ENCODE measurements at places on chromosomes 2 and 18. TPM values are rescaled to one million over a fixed set of nuclear protein-coding genes. Genes with fewer than 3 reads are reported as not detected.

DNA sequence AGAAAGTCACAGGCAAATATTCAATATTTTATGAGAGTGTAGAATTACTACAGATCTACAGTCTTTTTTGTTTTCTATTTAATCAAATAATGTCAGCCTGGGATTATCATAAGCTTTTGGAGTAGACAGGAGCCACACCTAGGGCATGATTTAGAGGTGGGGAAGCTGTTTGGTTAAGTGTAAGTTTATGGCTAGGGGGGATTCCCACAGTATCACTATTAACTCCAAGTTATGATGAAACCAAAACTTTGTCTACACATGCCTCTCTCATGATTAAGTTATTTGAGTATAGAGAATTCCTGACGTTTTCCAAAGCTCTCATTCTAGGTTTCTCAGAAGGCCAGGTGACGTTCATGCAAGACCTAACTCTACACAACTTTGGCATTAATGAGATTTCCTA lies 2.1 kb downstream of the SERPINB10 start:
- no peak overlapping the region for H3K4me3 ChIP-seq
- H3K27me3 ChIP-seq: no peaks in the 10 kb centered on the region
- H3K27ac ChIP-seq: no peak overlapping the region
- H3K36me3 ChIP-seq: no peaks in the 10 kb centered on the region
- no peaks in the 10 kb centered on the region for H3K4me1 ChIP-seq
- no peak for DNase-seq

DNA sequence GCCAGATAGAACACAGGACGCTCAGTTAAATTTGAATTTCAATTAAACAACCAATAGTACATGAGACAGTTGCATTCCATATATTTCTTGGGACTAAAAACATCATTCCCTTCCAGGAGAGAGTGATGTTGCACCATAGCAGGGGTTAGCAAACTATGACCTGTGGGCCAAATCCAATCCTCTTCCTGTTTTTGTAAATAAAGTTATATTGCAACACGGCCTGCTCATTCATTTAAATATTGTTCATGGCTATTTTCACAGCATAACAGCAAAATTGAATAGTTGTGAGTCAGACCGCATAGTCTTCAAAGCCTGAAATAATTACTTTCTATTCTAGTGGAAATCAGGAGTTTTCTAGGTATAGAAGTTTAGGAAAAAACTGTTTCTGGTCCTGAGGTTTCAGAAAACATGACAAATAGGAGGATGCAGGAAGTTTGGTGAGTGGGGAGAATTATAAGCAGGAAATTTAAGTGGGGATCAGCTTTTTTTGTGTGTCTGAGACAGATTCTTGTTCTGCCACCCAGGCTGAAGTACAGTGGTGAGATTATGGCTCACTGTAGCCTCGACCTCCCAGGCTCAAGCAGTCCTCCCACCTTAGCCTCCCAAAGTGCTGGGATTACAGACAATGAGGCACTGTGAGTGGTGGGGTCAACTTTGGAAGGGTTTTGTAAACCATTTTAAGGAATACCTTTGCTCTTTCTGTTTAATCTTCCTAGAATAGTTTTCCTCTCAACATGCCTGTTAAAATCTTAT lies 131.5 kb downstream of the SOCS6 start:
- no peak overlapping the region for H3K27ac ChIP-seq
- H3K27me3 ChIP-seq: no peaks in the 10 kb centered on the region
- no peaks in the 10 kb centered on the region for H3K4me1 ChIP-seq
- DNase-seq: no peak

Gene LIMS3
- 0.73 TPM for total RNA-seq

DNA sequence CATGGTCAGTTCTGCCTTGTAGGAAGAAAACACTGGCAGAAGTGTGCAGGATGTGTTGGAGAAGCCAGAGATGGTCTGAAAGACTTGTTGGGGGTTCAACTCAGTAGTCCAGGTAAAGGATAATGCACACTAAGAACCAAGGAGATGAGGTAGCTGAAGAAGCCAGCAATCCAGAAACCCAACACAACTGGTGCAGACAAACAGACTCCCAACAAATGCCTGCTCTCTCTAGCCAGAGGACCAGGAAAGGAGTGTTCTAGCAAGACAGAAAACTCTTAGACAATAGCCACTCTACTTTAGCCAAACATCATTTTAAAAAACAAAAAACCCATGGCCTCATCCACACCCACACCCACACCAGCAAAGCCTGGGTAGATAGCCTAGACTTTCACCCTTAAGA lies 33.9 kb downstream of the EVA1A start:
- no peaks in the 10 kb centered on the region for H3K36me3 ChIP-seq
- peaks cover 14% of the 10 kb centered on the region for H3K27me3 ChIP-seq
- H3K4me3 ChIP-seq: no peak overlapping the region
- H3K4me1 ChIP-seq: peaks cover 6% of the 10 kb centered on the region
- H3K27ac ChIP-seq: no peak overlapping the region
- DNase-seq: no peak

GRCh38 chr2:67876176-67876575 lies 186.6 kb downstream of the C1D start:
- no peaks in the 10 kb centered on the region for H3K4me1 ChIP-seq
- DNase-seq: no peak
- H3K27me3 ChIP-seq: peaks cover 2% of the 10 kb centered on the region
- H3K27ac ChIP-seq: no peak overlapping the region
- H3K4me3 ChIP-seq: no peak overlapping the region
- H3K36me3 ChIP-seq: no peaks in the 10 kb centered on the region

DNA sequence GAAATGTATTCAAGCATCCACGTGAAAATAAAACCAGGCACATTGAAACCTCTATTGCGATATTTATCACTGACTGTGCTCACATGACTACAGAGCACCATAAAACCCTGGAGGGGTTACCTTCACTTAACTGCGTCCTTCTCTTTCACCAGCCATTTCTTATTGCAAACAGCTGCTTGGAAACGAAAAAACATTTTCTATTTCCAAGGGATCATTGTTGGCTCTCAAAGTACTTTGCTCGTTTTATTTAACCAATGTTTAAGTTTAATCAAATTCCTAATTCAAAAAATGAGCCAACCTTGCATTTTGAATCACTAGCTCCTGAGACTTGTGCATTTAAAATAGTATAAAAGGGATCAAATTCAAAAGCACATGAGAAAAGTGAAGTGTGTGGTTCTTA lies 134.4 kb downstream of the OSR1 start:
- no peaks in the 10 kb centered on the region for H3K4me1 ChIP-seq
- no peaks in the 10 kb centered on the region for H3K36me3 ChIP-seq
- H3K27me3 ChIP-seq: no peaks in the 10 kb centered on the region
- no peak for DNase-seq
- no peak overlapping the region for H3K27ac ChIP-seq

GRCh38 chr18:14928396-14928795 lies 180.4 kb downstream of the ANKRD30B start:
- H3K4me3 ChIP-seq: no peak overlapping the region
- H3K27ac ChIP-seq: no peak overlapping the region
- H3K4me1 ChIP-seq: no peaks in the 10 kb centered on the region
- H3K36me3 ChIP-seq: no peaks in the 10 kb centered on the region
- DNase-seq: no peak

- H3K36me3 ChIP-seq: no peaks in the 10 kb centered on the region
- H3K4me1 ChIP-seq: no peaks in the 10 kb centered on the region
- no peak overlapping the region for H3K27ac ChIP-seq
- no peaks in the 10 kb centered on the region for H3K27me3 ChIP-seq
- no peak overlapping the region for H3K4me3 ChIP-seq
Observed at GRCh38 chr2:5203134-5203755, 488.9 kb upstream of the SOX11 start.

Gene SCN1A
- total RNA-seq: not detected

DNA sequence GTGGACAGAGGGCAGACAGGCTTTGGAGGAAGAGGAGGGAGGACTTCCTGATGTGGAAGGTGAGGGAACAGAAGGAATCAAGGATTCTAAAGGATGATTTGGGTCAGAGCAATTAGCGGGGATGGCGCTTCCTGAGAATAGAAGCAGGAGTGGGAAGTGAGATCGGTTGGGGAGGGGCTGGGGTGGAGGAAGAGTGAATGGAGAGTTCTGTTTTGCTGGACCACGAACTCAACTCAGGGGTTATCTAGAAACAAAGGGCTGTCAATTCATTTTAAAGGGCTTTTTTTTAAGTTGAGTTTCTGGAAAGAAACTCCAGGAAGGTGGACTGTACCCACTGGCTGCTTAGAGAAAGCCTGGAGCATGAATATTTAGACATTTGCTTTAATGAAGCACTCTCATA lies 54.9 kb downstream of the BCL2L11 start:
- H3K27ac ChIP-seq: no peak overlapping the region
- no peak for DNase-seq
- no peaks in the 10 kb centered on the region for H3K4me1 ChIP-seq
- no peak overlapping the region for H3K4me3 ChIP-seq

DNA sequence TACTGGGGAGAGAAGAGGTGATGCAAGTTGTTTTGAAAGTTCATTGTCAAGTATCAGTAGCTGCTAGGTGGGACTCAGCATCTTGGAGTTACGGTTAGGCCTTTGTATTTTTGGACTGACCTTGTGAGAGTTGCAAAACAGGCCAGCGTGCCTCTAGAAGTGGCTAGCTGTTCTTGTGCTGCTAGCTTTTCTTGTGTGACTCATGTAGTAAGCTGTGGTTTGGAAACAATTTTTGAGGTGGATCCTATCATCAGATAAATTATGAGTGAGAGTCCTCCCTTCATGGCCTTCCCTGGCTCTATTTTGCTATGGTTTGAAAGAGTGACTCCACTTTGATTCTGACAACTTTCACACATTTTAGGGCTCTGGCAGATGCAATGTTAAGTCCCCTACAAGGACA lies 409.2 kb upstream of the HS6ST1 start:
- no peaks in the 10 kb centered on the region for H3K36me3 ChIP-seq
- H3K27ac ChIP-seq: no peak overlapping the region
- no peaks in the 10 kb centered on the region for H3K27me3 ChIP-seq
- DNase-seq: no peak
- H3K4me1 ChIP-seq: no peaks in the 10 kb centered on the region

DNA sequence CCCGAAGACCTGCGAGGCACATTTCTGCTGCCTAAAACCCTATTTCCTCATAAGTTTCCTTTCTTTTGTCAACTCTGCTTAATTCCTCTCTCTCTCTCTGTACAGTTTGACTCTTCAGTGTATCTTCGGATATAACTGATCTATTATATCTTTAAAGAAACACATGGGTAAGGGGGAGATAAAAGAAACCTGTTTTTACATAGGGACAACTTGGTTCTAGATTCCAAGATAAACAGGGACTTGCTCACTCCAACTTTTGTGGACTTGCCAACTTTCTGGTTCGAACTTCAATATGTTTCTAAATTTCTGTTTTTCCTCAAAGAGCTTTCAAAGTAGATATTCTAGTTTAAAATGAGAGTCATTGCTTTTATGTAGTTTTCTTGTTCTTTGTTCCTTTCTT lies 182.7 kb upstream of the EPC2 start:
- H3K27me3 ChIP-seq: no peaks in the 10 kb centered on the region
- H3K27ac ChIP-seq: no peak overlapping the region
- H3K36me3 ChIP-seq: peaks cover 3% of the 10 kb centered on the region

DNA sequence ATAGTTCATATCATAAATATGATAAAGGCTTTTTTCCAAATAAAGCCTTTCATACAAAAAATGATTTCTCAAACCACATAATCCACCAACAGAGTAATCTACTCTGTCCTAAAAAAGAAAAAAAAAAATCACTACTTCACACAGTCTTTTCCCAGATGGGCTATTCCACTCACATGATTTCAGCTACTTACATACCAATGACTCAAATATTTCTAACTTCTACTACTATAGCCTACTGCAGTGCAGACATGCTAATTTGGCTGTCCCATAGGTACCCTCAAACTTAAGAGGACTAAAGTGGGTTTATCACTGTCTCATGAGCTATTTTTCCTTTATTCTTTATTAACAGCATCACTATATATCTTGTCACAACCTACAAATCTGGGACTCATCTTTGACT lies 57.4 kb downstream of the SLC66A3 start:
- no peak for DNase-seq
- H3K27me3 ChIP-seq: no peaks in the 10 kb centered on the region
- H3K4me3 ChIP-seq: no peak overlapping the region
- H3K4me1 ChIP-seq: no peaks in the 10 kb centered on the region

DNA sequence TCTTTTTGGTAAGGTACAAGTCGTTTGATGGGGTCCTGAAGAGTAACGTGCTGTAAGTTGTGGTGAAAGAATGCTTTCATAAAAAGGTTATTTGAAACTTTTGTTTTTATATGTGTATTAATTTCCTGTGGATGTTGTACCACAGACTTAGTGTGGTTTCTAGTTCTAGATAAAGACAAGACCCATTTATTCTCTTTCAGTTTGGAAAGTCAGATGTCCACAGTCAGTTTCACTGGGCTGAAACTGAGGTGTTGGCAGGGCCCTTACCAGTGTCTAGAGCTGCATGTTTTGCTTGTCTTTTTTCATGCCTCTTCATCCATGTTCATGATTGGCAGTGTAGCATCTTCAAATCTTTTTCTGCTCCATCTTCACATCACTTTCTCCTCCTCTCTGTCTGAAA lies 22.1 kb upstream of the DOCK10 start:
- no peak overlapping the region for H3K4me3 ChIP-seq
- DNase-seq: no peak
- H3K27me3 ChIP-seq: no peaks in the 10 kb centered on the region
- peak overlapping the region; percentile 50 for H3K27ac ChIP-seq
- peaks cover 8% of the 10 kb centered on the region for H3K4me1 ChIP-seq

Gene WDR43
- total RNA-seq: 66.2 TPM

Gene GALR1
- total RNA-seq: not detected

- H3K4me1 ChIP-seq: no peaks in the 10 kb centered on the region
- no peak overlapping the region for H3K27ac ChIP-seq
- H3K27me3 ChIP-seq: no peaks in the 10 kb centered on the region
- H3K36me3 ChIP-seq: no peaks in the 10 kb centered on the region
Observed at GRCh38 chr2:225236769-225237323, 162.7 kb upstream of the NYAP2 start.

Gene VWA3B
- total RNA-seq: not detected

DNA sequence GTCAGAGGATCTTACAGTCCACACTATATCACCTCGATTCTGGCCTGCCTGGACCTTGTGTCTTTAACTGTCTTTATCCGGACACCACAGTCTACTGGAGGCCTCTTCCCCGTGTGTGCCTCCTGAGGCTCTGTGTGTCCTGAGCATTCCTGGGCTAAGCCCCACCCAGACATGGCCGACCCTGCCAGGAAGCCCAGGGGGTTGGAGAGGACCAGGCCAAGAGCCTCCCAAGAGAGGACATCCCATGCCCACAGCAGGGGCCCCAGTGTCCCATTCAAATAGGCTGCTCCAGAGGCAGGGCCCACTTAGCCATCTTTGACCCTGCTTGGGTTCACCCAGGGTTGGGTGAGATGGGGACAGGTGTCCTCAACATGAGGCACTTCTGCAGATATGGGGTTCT lies 84.7 kb upstream of the OTOS start:
- no peak for DNase-seq
- no peak overlapping the region for H3K4me3 ChIP-seq
- no peaks in the 10 kb centered on the region for H3K4me1 ChIP-seq
- H3K36me3 ChIP-seq: no peaks in the 10 kb centered on the region
- H3K27ac ChIP-seq: no peak overlapping the region

DNA sequence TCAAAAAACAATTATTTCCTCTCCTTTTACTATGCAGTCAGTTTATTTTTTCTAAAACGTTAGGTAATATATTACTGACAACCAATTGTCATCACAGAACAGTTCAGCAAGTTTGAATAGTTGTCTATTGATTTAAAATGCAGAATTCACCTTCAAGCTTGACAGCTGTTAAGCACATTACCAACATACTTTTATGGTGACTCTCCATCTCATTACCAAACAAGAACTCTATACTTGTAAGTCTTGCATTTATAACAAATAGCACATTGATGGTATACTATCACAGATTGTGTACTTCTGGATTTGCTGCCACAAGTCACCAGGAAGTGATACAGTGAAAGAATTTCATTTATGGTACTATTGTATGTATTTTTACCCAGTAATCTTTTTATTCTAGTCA lies 99.4 kb upstream of the PPP1CB start:
- H3K4me1 ChIP-seq: peaks cover 8% of the 10 kb centered on the region
- DNase-seq: no peak

Data from T-cell (primary cell).